ENCODE measurements at places on chromosomes 2 and 18.
A peak's percentile ranks its signal among the peaks of the same experiment; 100 is the strongest.

DNA sequence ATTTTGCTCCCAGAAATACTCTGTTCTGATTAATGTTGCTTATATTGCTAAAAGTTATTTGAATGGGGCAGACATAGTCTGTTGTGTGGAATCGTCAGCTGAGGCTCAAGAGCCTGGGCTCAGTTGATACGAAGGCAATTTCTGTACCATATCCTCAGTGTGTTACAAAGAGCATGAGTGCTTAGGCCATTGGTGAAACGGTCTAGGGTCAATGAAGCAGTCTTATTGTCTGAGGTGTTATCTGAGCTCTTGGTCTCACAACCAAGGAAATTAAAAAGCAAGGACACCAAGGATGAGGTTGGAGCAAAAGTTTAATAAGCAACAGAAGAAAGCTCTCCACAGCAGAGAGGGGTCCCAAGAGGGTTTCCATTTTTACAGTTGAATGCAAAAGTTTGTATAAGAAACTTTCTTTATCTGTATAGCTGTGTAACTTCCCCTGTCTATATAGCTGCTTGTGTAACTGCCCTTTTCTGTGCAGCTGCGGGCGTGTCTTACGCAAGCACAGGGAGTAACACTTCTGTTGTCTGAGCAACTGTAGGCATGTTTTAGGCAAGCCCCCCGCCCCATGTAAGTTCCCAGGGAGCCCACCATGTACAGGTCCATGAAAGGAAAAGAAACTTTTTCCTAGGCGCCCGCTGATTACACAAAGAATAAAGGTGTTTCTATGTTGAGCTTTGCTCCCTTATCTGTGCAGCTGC is 40.6 kb upstream of the DSC1 start:
- no peak for DNase-seq

- no peak for DNase-seq
These were observed 10.5 kb upstream of the ARMC9 start for GRCh38 chr2:231187736-231188505.

GRCh38 chr2:46068636-46069035 is 228.6 kb upstream of the EPAS1 start:
- no peak for DNase-seq

- no peak for DNase-seq
These were observed 36.8 kb downstream of the TOGARAM2 start for GRCh38 chr2:29017716-29018435.

DNA sequence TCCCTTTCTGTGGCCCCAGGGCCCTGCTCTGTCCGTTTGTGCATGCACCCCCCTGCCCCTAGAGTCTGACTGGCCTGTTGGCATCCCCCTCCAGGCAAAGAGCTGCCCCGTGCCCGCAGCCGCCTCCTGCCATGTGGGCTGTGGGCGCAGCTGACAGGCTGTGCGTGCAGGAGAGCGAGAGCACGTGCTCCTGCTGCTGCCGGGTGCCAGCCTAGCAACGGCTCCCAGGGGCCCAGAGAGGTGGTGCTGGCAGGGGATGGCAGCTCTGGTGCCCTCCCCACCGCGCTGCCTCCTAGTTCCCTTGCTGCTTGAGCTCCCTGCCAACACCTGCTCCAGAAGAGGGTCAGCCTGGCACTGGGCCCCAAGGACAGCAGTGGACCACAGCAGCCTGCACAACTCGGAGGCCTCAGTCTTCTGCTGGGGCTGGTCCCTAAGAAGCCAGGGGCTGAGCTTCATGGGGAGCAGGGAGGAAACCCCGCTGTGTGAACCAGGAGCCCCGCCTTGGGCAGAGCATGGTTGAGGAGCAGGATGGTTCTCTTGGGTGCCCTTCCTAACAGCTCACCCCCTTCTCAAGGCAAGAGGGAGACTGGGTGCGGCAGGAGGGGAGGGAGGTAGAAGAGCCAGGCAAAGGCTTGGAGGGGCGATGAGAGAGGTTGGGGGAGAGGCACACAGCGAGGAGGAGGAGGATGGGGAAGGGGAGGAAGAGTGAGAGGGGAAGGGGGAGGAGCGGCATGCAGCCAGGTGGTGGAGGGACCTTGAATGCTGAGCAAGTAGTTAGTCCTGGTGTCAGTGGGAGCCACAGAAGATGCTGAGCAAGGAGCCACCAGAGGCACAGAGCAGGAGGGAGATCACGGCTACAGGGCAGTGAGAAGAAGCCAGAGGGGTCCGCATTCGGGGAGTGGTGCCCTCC is 23.8 kb upstream of the PTMA start:
- no peak for DNase-seq

DNA sequence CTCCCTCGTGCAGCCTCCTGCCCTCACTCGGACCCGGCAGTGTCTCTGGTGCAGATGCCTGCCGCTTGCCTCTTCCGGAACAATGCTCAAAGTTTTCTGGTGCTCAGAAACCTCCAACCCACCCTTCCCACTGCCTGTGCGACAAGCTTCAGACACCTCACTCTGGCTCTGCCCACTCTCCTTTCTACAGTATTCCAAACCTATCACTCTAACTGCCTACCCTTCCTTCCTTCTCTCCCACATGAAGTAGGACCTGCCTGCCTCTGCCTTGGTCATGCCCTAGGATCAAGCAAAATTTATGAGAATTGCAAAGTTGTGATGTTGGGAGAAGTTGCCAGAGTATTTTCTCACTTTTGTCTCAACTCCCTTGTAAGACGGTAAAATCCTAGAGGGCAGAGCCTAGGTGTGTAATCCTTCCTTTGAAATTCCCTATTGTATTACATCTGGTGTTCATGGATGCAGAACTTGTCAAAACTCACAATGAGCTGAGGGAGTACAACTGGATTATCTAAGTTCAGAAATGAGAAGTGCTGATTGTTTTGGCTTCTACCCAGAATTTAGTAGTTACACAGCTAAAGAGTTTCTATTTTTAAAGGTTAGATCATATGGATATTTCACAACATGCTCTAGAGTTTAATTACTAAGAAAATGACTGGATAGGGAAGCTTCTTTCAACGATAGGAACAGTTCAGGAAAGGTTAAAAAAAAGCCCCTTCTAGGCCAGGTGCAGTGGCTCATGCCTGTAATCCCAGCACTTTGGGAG is 7.2 kb downstream of the NPC1 start:
- DNase-seq: no peak

DNA sequence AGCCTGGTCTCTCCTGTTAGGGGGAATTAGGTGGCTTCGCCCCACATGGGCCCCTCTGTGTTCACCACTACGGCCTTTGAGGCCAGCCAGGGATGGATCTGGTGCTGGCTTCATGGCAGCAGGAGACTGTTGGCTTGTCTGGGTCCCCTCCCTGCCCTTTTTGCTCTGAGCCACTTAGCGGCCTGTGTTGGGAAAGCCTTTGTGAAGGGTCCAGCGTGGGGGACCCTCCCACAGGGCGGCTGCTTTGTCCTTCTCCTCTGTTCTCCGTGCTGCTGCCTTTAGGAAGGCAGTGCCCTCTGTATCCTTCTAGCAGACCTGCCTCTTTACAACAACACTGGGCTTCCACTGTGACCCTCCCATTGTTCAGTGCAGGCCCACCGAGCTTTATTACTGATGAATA is 118.4 kb downstream of the TSN start:
- DNase-seq: no peak

- peak; percentile 55 for DNase-seq
These were observed 433.7 kb downstream of the MBD2 start for GRCh38 chr18:53790786-53791185.

All from GM04504 (cell line).